ENCODE measurements at places on chromosomes 3 and 15.

- DNase-seq = no peak
Measured at GRCh38 chr3:177478170-177478867, 281.0 kb upstream of the TBL1XR1 start.

GRCh38 chr3:127406309-127407025 is 118.6 kb upstream of the PRR20G start:
- DNase-seq = peak; percentile 20

GRCh38 chr15:65303687-65304380 is 643 bp upstream of the RNU5B-1 start:
- no peak for DNase-seq

DNA sequence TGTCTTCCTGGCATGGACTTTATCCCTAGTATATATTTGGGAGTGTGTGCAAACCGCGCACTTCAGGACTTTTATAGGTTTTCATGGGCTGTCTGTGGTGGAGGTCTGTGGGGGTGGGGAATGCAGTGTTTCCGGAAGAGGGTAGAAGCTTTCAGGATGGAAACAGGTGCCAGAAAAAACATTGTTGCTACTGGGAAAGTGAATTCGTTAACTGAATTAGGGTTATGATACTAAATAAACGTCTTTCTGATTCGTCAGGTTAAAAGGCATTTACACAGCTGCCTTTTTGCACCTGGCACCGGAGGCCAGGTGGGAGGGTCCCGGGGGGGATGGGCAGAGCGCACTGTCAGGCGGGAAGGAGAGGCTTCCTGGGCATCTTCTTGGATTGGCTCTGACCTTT is 62.1 kb downstream of the SLCO3A1 start:
- DNase-seq = no peak

GRCh38 chr15:24772266-24772665 is 96.7 kb downstream of the NPAP1 start:
- DNase-seq = no peak
